ENCODE measurements at places on chromosomes 11 and 22.

DNA sequence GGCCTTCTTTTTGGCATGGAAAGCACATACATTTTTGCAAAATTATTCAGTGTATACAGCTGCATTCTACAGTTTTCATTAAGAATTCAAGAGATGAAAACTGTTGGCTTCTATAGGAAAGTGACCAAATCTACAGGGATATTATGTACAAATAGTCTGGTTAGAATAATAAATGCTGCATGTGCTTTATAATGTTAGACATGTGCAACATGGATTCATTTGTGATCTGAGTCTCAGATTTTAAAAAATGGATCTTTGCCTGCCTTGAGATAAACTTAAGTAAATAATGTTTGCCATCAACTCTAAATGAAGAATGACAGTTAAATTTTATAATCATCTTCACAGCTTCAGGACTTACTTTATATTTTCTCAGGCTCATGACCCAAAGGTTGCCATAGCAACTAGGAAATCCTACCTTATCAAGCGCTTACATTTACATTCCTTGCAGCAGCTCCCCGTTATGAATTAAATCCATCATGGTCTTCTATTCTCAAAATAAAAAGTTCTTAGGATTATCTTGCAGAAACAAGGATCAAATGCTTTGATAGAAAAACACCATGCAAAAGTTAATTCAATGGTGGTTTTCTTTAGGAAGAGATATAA is 200.2 kb downstream of the CADM1 start:
- no peak for DNase-seq

GRCh38 chr22:46114518-46115387 is 35.6 kb upstream of the PPARA start:
- no peak for DNase-seq

- DNase-seq = peak; percentile 13
Measured at GRCh38 chr11:122202161-122202950, 86.3 kb upstream of the BLID start.

DNA sequence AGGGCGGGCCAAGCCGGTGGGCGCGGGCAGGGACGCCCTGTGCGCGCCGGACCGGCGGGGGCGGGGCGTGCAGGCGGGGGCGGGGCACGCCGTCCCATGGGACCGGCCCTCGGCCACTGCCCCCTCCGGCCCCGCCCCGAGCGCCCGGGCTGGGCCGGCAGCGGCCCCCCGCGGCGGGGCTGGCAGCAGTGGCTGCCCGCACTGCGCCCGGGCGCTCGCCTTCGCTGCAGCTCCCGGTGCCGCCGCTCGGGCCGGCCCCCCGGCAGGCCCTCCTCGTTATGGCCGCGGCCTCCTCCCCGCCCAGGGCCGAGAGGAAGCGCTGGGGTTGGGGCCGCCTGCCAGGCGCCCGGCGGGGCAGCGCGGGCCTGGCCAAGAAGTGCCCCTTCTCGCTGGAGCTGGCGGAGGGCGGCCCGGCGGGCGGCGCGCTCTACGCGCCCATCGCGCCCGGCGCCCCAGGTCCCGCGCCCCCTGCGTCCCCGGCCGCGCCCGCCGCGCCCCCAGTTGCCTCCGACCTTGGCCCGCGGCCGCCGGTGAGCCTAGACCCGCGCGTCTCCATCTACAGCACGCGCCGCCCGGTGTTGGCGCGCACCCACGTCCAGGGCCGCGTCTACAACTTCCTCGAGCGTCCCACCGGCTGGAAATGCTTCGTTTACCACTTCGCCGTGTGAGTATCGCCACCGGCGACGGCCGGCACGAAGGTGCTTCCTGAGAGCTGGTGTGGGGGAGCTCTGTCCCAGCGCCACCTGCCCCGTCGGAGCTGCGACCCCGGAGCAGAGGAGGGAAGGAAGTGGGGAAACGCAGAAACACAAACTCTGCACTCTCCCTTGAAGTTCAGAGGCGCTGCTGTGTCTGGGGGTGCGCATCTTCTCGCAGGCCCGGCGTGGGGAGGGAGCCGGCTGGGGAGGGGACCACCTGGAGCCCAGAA is at the start of gene KCNQ1:
TSS of gene KCNQ1 (plus strand) at position 188 of the 925 bp plus-strand sequence. CDS start at position 279, 91 bp downstream.
- no peak for DNase-seq

DNA sequence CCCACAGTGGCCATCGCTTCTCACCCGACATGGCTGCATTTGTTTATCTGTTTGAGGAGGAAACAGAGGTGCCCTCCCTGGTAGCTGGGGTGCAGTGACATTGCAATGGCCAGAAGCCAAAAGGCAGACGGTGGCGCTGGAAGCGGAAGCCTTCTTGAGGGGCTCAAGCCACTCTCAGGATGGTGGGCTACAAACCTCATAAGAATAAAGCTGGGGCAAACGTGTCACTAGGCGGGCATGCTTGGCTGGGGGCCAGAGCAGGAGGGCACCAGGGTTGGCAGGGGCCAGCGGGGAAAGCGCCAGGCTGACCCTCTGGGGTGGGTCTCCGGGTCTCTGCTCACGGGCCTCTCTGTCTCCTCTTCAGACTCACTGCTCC is 12.6 kb downstream of the TNNT3 start:
- no peak for DNase-seq

- no peak for DNase-seq
Measured at GRCh38 chr11:117039900-117040299, 58.3 kb downstream of the SIK3 start.

- DNase-seq = peak; percentile 66
Measured at GRCh38 chr11:130131961-130132850, 27.4 kb upstream of the ST14 start.

- DNase-seq = peak; percentile 63
Measured at GRCh38 chr22:35306350-35306967, 6.8 kb downstream of the TOM1 start.

DNA sequence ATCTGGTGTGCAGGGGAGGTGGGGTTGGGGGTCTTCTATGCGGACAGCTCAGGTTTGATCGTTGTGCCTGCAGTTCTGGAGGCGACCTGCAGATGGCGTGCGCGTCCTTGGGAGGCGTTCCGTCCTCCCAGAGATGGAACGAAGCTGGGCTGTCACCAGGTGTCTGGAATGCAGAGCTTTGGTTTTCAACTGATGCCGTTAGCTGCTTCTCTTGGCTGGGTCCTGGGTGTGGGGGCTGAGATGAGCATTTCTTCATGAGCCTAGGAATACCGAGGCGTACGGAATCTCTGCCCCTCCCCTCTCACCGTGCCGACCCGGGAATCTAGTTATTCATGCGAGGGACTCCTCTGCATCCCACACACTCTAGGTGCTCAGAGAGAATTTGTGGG is 98.6 kb downstream of the CEP164 start:
- DNase-seq = peak; percentile 85

DNA sequence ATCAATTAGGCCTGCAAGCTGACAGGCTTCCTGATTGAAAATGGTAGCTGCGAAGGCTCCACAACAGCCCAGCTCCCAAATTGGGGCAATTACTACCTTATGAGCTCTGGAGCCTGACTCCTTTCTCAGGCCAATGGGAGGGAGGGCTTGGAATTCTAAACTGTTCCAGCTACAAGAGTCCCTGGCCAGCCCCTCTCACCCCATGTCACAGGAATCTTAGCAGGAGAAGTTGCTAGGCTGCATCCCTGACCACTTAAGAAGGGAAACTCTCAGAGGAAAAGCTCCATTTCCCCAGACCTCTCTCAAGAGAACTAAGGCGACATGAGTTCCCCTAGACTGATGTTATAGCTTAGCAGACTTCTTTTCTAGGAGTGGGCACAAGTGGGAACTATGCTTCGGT is 4.9 kb downstream of the LRP4 start:
- DNase-seq = no peak

- no peak for DNase-seq
Measured at GRCh38 chr22:35226958-35227647, 30.2 kb upstream of the HMGXB4 start.

GRCh38 chr11:1254086-1254648 is 31.3 kb downstream of the MUC5B start:
- no peak for DNase-seq

DNA sequence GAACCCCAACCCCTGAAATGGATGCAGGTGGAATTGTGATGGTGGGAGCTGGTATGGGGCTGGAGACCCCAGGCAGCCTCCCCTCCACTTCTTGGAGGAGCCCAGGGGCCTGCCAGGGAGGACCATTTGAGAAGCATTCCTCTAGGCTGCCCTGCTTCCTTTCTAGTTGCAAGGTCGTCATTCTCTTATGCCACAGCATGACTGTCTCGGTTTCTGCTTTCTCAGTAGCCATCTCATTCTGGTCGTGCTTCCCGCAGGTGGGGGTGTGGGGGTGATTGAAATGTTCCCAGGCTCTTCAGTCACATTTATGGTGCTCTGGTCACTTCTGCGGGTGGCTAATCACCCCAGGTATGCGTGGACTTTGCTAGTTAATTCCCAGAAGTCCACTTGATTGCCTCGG is 223.7 kb upstream of the TBCEL start:
- DNase-seq = no peak

- DNase-seq = no peak
Measured at GRCh38 chr22:20232237-20232598, 35.9 kb downstream of the RTN4R start.

GRCh38 chr11:79546351-79546750 is 105.5 kb upstream of the TENM4 start:
- no peak for DNase-seq

- DNase-seq = no peak
Measured at GRCh38 chr11:66080055-66080817, 10.2 kb downstream of the PACS1 start.

DNA sequence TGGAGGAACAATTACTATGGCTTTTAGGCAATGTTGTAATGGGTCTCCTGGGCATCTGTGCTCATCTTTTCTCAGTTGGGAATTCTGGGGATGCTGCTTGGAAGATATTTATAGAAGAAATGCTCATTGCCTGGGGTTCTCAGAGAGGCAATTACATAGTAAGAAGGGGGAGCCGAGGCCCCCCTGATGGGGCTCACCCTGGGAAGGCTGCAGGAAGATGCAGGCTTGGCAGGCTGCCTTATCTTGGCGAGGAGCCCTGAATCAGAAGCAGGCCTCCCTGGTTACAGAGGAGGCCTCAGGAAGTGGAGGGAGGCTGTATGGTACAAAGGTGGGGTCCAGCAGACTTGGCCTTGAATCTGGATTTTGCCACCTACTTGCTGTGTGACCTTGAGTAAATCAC is 60.6 kb upstream of the CRYBB3 start:
- DNase-seq = no peak

DNA sequence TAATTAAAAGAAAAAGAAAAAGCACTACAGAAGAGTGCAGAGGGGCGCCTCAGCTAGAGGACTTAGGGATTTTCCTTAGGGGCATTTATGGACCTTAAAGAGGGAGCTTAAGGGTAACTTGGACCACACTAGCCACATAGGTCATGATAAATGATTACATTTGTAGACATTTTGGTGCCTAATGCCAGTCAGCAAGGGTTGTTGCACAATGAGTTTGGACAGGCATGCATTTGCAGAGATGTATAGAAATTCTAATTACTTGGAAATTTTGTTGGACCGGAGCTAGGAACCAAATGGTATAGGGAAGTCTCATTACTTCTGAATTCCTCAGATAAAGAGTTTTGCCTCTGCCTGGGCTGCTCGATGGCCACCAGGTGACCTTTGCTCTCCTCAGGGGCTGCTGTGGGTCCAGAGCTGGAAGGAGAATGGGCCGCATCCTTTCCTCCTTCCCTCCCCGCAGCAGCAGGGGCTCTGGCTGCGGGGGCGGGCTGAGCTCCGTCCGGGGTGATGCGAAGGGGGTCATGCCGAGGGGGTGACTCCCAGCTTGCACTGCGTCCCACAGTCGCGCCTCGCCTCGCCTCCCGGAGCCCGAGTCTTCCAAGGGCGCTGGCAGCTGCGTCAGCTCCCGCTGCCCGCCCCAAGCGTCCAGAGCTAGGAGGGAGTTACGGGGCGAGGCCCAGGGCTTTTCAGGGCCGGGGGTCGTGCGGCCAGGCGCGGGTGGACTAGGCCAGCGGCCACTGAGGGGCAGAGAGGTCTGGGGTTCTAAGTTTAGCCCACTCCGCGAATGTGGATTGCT is 20.3 kb upstream of the MALAT1 start:
- DNase-seq = peak; percentile 78

DNA sequence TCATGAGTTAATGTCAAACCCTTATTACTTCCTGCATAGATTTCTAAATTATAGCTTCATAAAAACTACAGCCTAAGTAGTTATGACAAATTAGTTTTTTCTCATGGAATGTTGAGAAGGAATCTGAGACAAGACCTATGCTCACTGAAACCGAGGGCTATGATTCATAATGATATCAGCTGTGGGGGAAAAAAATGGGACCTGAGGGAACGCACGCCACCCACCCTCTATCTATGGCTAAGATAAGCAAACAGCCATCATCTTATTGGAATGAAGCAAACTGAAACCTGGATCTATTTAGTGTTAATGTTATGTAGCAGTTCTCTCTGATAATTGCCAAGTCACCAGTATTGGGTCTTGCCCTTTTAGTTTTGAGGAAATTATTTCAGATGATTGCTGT is 906.9 kb upstream of the RAG2 start:
- DNase-seq = peak; percentile 4

DNA sequence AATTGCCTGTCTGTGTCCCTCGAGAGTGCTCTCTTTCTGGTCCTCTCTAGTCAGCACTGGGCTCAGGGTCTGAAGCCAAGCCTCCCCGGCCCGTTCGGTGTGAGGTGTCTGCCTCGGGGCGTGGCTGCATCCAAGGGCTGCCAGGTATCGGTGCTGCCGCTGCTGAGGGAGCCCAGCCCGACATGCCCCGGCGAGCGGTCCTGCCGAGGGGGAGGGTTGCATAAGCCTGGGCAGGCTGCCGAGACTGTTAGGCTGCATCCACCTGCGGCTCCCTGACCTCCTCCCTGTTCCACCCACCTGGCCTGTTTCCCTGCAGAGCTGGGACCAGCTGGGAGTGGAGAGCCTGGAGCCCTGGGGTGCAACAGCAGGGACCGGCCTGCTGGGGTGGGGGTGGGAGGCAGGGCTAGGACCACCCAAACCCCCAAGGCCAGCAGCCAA is 6.3 kb downstream of the OVOL1 start:
- peak; percentile 49 for DNase-seq

DNA sequence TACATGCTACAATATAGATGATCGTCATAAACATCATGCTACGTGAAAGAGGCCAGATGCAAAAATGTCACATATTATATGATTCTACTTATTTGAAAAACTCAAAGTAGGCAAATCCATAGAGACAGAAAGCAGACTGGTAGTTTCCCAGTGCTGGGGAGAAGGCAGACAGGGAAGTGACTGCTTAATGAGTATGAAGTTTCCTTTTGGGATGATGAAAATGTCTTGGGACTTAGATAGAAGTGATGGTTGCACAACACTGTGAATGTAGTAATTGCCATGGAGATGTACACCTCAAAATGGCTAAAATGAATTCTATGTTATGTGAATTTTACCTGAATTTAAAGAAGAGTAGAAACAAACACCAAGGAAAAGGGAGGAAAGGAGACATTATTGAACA is 45.2 kb upstream of the EHF start:
- DNase-seq = no peak

- no peak for DNase-seq
Measured at GRCh38 chr22:44305455-44305854, 7.3 kb downstream of the SHISAL1 start.

GRCh38 chr22:49108636-49109315 is 718.9 kb downstream of the BRD1 start:
- DNase-seq = no peak

DNA sequence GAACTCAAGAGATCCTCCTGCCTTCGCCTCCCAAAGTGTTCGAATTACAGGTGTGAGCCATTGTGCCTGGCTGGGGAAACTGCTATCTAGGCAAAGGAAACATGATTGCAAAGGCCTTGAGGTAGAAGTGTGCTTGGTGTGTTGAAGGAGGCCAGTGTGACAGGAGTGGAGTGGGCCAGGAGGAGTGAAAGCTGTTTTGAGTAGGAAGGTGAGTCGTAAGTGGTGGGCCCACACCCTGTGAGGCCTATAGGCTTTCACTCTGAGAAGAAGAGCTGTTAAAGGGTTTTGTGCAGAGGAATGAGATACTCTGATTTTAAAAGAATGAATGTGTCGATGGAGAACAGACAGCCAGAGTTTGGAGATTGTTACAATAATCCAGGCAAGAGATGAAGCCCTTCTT is 43.4 kb downstream of the WEE1 start:
- no peak for DNase-seq

Measured in kidney (tissue), 22 donors.